ENCODE measurements at places on chromosomes 6 and 20. TPM values are rescaled to one million over a fixed set of nuclear protein-coding genes. Genes with fewer than 3 reads are reported as not detected.

DNA sequence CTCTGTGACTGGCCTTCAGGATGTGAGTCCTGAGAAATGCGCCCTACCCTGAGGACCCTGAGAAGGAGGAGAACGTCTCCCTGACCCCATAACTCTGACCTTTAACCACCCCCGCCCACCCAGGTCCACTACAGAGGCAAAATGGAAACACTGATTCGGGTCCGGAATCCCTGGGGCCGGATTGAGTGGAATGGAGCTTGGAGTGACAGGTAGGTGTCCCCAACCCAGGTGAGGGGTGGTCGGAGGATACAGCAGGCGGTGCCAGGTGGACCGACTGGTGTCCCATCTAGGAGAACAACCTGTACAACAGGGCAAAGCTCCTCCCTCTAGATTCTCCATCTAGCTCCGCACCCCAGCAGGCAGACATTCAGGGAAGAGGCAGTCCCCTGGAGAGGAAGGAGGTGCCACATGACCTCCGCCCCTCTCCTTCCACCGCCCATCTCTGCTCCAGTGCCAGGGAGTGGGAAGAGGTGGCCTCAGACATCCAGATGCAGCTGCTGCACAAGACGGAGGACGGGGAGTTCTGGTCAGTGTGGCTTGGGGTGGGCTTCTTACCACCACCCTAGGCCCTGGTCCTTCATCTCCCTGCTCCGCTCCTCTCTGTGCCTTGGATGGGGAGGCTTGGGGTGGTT, 17.6 kb downstream of the CAPN11 start:
- H3K27me3 ChIP-seq = no peaks in the 10 kb centered on the region
- no peak overlapping the region for H3K4me3 ChIP-seq
- H3K36me3 ChIP-seq = no peaks in the 10 kb centered on the region

- H3K4me3 ChIP-seq = no peak overlapping the region
- DNase-seq = peak; percentile 14
- peak overlapping the region; percentile 23 for H3K27ac ChIP-seq
Observed at GRCh38 chr6:13526727-13527670, 39.6 kb upstream of the GFOD1 start.

DNA sequence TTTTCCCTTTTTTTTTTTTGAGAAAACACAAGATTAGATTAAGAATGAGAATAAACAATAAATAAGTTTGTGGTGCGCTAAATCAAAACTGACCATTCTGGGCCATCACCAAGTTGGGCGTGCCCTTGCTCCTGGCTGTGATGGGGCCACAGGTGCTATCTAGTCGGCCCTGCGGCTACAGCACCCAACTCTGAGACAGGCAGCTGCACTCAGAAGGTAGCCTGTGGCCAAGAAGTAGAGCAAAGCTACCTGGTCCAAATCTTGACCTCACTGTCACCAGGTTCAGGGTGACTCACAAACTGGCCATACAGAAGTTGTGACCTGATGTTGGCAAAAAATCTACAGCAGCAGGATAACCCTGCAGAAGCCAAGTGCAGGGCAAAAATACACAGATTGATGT, 3.4 kb downstream of the TXNDC5 start:
- H3K27me3 ChIP-seq = no peaks in the 10 kb centered on the region
- H3K36me3 ChIP-seq = peaks cover 21% of the 10 kb centered on the region
- H3K4me1 ChIP-seq = peaks cover 11% of the 10 kb centered on the region
- H3K4me3 ChIP-seq = no peak overlapping the region
- no peak overlapping the region for H3K27ac ChIP-seq

Gene SPATA25
- 8.8 TPM for total RNA-seq

Gene CALHM6
- total RNA-seq = 2.1 TPM

Gene JAG1
- total RNA-seq = 46.5 TPM

Gene BACH2
- total RNA-seq = 1.6 TPM

Gene AFDN
- total RNA-seq = 311 TPM
